Ecto neural progenitor cell (in vitro differentiated cells): ENCODE measurements at places on chromosomes 3 and 15.

GRCh38 chr15:88890495-88890894 is 4.8 kb downstream of the HAPLN3 start:
- DNase-seq, result no peak

DNA sequence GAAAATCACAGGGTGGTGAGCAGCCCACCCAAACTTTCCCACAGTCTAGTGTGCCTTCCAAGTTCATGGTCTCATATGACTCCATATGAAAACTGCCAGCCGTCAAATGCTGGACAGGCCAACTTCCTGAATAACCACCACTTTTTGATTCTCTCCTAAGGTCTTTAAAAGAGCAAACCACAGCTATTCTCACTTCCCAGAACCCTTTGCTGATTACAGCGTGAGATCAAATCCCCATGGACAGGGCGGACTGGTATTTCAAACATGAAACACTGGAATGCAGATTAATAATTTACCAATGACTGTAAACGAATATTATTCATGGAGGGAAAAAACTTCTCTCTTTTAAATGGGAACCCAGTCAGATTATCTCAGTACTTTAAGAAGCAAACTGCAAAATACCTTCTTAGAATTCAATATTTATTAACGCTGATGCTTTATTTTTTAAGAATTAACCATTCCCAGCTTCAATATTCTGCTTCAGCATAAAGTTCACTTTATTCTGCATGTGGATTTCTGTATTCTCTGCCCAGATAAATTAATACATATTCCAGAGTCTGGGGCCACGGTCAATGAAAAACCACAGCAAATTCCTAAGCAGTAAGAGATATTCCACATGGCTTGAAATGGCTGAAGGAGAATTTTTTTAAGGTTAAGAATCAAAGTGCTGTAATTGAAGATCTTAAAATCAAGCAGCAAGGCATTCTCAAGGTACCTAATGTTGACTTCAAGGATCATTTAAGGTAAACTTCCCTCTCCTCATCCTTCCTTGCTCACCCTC is 42.9 kb downstream of the MYO1E start:
- DNase-seq, result no peak

- DNase-seq, result no peak
Observed at GRCh38 chr3:94379264-94379663, 316.4 kb downstream of the NSUN3 start.

DNA sequence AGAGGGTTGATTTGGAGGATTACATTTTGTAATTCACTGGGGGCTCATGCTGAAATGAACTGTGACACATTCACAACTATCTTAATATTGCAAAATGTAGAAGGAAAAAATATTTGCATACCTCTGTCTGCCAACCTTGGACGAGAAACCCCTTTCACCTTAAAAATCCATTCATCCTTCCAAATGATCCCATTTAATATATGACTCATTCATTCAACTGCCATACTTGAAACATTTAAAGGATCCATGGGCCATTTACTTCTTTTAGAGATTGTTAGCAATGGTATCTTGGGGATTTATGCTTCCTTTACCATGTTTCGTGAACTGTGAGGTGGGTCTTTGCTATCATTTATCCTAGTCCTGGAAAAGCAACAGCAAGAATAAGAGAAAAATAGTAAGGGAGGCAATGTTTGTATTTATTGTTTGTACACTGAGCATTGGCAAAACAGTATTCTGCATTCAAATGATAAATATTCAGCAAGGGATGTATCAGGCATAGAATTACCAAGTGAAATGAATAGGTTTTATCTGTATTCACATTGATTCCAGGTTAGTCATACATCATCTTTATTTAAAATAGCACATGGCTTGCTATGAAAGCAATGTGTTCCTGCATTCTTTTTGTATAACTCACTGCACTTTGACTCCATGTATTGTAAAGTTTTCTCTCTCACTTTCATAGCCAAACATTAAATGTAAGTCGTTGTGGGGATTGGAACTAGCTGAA is 378.1 kb downstream of the NSUN3 start:
- DNase-seq, result no peak

DNA sequence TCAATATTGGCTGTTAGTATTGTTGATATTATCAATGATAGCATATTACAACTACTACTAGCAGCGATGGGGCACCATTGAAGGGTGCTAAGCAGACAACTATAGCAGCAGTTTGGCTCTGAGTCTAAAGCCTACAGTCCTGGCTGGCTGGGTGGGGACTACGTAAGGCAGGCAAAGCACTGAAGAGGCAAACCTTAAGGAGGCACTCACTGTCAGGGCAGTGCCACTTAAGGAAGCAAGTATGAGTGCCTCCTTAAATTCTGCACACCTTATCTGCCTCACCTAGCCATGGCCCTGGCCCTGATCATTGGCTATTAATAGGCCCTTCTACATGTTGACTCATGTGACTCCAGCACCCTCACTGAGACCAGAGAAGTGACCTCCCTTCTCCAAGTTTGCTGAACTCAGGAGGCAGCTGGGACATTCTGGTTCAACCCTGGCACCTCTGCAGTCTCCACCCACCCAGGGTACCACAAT is 20.6 kb downstream of the CDCP1 start:
- no peak for DNase-seq

GRCh38 chr3:72444656-72445223 is 403.5 kb downstream of the SHQ1 start:
- DNase-seq, result no peak

DNA sequence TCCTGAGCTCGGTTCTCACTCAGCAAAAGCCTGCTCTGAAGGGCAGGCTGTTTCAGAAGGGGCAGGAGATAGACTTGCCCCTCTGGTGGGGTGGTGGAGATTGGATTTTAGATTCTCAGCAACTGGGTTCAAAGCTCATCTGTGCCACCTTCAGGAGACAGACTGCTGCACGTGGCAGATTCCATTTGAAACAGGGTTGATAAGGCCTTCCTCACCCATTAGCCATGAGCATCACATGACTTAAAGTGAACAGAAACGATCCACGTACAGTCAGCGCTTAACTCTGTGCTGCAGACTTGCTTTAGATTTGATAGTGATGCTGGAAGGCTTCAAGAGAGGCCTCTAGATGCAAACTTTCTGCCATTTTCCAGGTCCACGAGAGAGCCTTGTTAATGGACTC is 35.0 kb upstream of the MGLL start:
- DNase-seq, result no peak

GRCh38 chr3:118501152-118501551 is 533.5 kb downstream of the IGSF11 start:
- DNase-seq, result peak; percentile 46

GRCh38 chr3:103693831-103694230 is 1259.0 kb downstream of the ZPLD1 start:
- no peak for DNase-seq

DNA sequence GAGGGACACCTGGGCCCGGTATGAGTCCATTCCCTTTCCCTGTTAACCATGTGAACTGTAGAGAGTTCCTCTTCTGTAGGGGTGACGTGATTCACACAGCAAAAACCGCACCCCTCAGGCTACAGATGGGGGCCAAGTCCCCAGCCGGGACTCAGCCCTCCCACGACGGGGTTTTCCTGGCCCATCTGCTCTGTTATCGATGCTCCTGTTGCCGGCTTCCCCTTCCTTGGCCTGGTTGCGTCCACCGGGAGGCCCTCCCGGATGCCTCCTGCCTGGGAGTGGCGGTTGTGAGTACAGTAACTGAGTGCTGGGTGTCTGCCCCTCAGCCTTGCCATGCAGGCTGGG is 817 bp upstream of the PLXNA1 start:
- DNase-seq, result no peak

- peak; percentile 95 for DNase-seq
Observed at GRCh38 chr3:50321336-50322114, 1.0 kb downstream of the HYAL2 start.

- DNase-seq, result no peak
Observed at GRCh38 chr3:113450911-113451310, 9.6 kb upstream of the CFAP44 start.

GRCh38 chr15:77540312-77541060 is 92.2 kb downstream of the LINGO1 start:
- no peak for DNase-seq

- no peak for DNase-seq
Observed at GRCh38 chr15:64931381-64931780, 19.7 kb downstream of the ANKDD1A start.

DNA sequence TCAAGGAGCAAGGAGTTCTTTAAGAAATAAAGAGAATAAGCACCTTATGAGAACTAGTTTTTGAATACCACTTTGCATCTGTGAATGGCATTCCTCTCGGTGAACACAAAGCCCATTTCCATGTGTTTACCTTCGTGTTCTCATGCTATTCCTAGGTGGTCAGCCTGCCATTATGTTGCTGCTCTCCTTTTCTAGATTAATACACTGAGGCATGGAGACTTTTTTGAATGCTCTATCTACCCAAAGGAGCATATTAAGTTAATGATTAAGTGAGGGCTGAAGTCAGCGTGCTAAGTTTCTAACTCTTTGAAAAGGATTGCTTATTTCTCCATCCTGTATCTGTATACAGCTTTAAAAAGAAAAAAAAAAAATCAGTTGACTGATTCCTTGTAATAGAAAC is 394.5 kb downstream of the MECOM start:
- DNase-seq, result no peak

- no peak for DNase-seq
Observed at GRCh38 chr15:101401286-101401685, 88.2 kb downstream of the PCSK6 start.

DNA sequence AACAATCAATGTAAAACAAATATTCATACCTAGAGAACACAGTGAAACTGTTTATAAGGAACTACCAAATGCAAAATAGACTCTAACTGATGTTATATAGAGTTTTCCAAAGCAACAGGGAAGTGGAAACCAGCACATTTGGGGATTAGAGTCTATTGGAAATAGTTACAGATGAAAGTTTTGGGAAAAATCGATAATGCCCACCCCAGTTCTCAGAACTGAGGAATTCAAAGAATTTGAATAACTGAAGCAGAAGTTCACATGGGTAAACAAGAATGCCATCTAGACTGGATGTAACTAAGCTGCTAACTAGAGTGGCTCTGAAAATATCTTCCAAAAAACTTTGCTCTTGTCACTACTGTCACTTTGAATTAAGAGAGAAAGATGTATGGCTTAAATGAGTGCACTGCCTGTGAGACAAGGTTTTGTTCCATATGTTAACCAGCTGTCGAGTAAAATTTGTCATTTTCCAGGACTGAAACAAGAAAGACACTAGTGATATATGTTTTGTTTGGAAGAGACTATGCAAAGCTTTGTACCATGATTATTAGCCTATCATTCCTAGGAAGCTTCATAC is 9.2 kb upstream of the DENND4A start:
- DNase-seq, result no peak

GRCh38 chr3:116276675-116277074 is 168.6 kb downstream of the LSAMP start:
- no peak for DNase-seq

DNA sequence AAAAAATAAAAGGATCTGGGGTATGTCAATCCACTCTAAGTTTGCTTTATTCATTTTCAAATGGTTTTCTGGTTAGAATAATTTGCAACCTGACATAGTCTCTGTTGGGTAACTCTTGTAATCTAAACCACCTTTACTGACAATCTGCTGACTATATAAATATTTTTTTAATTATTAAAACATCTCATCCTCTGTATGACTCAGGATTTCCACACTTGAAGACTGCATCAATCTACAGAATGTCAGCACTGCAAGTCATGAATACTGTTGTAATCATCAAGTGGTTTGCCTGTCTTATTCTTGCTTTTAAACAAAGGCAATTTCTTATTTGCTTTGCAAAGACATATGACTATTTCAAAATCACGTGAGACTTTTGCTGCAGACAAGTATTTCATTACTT is 42.1 kb downstream of the VGLL3 start:
- no peak for DNase-seq

GRCh38 chr3:73175698-73176097 is 114.2 kb downstream of the EBLN2 start:
- DNase-seq, result no peak

DNA sequence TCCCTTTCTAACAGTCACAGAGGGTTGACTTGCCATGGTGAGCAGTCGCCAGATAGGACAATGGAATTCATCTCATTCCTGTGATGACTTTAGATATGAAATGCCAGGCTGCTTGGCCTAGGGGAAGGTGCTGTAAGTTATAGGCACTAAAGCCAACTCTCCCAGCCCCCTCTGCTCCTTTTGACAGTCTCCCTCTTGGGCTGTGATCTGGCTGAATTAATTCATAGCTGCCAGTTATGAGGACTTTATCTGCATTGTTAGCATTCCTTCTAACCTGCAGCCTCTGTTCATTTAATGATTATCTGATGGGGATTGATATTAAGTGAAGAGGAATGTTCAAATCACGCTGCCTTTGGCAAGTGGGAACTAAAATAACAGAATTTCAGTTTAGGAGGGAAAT is 427.1 kb upstream of the RASGRP1 start:
- DNase-seq, result no peak

DNA sequence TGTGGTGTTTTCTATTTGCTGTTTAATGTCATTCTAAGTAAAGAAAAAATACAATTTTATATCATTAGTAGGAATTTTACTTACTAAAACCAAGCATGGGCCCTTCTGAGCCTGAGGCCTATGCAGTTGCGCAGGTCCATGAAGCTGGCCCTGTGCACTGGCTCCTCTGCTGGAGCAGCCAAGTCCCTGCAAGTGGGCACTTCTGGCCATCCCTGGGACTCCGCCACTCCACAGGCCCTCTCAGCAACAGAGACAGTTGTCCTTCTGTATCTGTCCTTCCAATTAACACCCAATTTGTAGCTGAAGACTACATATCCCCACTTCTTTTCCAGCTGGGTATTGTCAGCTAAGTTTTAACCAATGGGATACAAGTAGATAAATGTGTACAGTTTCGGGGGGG is 49.9 kb upstream of the RYK start:
- DNase-seq, result no peak

- no peak for DNase-seq
Observed at GRCh38 chr3:77147836-77148578, 108.1 kb downstream of the ROBO2 start.

- DNase-seq, result peak; percentile 26
Observed at GRCh38 chr15:80969316-80969715, 20.3 kb downstream of the MESD start.

DNA sequence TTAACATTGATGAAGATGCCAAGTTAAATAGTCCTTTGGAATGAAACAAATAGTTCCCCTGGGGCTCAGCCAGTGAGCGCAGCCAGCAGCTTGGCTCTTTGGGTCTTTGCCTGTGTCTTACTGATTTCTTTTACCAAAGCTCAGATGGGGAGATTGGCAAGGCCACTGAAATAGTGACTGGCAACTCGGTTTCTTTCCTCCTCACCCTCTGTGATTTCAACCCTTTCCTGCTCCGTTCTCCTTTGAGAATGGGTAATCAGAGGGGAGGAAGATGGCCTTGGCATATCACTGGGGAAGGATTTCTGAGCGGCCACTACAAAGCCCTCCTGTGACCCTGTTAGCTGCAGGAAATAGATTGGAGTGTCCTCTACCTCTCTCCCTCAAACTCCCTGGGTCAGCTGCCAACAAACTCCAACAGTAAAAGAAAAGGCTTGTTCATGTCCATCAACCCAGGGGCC is 337.1 kb upstream of the LRRFIP2 start:
- no peak for DNase-seq
